ENCODE measurements at places on chromosomes 7 and 10.

DNA sequence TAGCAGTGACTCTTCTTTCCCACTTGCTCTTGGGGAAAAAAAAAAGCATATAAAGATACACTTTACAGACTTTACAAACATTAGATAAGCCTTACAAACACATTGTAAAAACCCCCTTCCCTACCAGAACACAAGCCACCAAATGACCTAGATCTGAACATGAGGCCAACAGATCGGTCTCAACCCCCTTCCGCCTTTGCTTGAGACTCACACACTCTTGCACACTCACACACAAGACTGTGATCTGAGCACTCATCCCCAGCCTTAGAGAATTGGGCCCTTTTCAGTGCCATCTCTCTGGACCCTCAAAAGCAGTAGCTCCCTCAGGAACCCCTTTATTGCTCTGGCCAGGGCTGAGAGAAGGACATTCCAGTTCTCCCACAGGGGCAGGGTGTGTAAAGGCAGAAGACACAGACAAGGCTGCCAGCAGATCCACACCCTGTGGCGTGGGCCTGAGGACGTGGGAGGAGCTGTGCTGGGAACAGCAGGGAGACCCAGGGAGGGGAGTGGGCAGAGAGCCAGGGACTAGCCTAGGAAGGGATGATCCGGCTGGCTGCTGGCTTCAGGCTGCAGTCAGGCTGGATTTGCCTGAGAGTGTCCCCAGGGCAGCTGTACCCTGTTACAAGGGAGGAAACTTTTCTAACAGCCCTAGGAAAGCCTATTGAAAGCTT lies 206.7 kb downstream of the KIAA1217 start:
- DNase-seq: no peak

DNA sequence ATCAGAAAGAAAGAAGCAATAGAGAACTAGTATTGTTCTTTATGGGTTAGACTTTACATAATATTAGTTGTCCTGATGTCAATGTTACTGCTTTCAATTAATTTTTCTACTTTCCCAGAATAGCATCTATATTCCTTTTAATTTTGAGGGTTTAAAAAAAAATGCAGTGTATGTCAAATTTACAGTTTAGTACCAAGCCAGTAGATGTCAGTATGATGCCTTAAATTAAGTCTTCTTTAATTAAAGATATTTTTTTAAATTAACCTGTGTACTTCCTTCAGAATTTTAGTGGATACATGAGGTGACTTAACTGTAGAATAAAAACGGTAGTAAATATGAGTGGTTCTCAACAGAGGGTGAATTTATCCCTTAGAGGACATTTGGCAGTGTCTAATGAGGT lies 35.2 kb upstream of the STOX1 start:
- DNase-seq: peak; percentile 23

DNA sequence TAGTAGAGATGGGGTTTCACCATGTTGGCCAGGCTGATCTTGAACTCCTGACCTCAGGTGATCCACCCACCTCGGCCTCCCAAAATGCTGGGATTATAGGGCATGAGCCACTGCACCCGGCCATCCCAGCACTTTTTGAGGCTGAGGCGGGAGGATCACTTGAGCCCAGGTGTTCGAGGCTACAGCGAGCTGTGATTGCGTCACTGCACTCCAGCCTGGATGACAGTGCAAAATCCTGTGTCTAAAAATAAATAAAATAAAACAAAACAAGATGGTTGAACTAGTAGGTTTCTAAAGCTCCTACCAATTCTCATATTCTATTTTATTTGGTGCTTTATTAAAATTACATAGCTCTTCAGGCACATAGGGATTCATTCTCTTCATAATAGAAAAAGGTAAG lies 890.3 kb upstream of the AUTS2 start:
- DNase-seq: no peak

- DNase-seq: peak; percentile 81
These were observed 75.1 kb downstream of the CRPPA start for GRCh38 chr7:16345979-16346958.

GRCh38 chr7:134179036-134180011 lies 52.2 kb downstream of the LRGUK start:
- DNase-seq: no peak

- no peak for DNase-seq
These were observed 60.2 kb downstream of the TFPI2 start for GRCh38 chr7:93830141-93830925.

DNA sequence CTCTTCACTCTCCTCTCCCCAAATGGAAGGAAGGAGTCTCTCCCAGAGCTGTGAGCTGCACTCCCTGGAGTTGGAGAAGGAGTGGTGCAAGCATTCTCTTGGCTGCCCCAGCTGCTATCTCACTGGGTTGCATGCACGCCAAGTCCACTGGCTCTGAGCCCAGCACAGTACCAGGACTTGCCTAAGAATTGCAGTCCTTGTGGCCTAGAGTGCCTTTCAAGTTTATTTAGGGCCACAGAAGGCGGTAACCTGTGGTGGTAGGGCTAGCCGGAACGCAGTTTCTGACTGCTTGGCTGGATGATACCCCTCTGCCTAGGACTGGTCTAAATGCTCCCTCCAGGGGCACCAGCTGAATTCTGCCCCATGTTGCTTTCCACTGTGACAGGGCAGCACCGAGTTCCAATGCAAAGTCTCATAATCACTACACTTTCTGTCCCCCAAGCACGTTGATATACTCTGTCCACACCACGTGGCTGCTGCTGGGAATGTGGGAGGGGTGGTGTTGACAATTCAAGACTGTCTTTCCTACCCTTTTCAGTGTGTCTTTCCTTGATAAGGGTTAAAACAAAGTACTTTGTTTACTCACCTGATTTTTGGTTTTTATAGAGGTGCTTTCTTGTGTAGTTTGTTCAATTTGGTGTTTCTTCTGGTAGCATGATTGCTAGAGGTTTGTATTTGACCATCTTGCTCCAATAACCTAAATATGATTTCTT lies 57.0 kb downstream of the PHTF2 start:
- DNase-seq: peak; percentile 58

DNA sequence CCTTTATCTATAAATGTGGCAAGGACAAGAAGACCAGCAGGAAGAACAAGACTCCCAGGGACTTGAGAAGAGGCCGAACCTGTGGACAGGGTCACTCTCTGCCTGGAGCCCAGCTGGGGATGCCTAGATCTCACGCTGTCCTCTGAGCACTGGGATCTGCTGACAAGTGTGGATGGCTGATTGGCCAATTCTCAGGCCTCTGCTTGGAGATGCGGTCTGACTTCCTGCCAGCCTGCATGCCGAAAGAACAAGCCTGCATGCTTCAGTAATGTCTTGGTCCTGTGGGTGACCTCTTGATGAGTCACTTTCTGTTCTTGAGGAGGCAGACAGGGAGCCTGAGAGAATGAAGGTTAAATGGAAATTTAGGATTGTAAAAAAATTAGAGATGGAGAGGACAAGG lies 84.7 kb downstream of the TMEM178B start:
- DNase-seq: no peak

DNA sequence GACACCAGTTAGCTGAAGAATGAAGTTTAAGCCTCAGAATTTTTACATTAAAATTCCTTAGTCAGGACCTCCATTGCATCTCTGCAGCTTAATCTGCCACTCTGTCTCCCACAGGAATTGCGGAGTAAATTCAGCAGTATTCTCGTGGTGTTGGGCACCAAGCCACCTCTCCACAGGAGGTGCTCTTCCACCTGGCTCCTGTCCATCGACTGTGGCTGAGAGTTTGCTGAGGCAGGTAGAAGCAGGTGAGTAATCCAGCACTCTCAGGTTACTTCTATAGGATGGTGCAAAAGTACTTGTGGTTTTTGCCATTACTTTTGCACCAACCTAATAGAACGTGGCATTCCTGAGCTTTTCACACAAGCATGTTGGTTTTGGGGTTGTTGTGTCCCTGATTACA lies 134.1 kb downstream of the GFRA1 start:
- no peak for DNase-seq

DNA sequence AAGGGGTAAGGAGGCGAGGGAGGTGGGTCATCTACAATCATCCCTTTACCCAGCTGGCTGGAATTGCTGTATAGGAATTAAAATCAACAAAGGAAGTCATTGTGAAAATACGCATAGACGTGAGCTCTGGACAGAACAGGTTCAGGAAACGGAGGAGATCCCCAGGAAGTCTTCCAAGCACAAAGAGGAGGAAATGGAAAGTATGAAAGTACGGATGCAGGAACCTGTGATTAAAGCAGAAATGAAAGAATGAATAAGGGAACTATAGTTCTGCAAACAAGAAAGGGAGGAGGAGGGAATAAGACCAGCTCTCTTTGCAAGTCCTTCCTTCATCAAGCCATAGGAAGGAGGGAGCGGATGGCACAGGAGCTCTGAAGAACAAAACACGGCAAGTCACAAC lies 61.8 kb downstream of the PYROXD2 start:
- DNase-seq: no peak

DNA sequence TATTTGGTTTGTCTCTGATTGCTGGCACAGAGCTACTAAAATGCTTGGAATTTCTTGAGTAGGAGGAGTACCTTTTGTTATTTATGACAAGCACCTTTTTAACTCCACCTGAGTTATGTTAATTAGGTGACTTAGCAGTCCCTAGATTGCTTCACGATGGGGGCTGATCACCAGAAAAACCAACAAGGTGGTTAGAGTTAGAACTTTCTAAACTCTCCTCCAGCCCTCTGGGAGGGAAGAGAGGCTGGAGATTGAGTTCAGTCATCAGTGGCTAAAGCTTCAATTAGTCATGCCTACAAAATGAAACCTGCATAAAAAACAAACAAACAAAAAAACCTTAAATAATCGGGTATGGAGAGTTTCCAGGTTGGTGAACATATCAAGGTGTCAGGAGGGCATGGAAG lies 23.6 kb upstream of the ING3 start:
- DNase-seq: no peak

- DNase-seq: no peak
These were observed 173.9 kb downstream of the ARID5B start for GRCh38 chr10:62075414-62075813.

- no peak for DNase-seq
These were observed 20.4 kb upstream of the INMT start for GRCh38 chr7:30731581-30731980.

DNA sequence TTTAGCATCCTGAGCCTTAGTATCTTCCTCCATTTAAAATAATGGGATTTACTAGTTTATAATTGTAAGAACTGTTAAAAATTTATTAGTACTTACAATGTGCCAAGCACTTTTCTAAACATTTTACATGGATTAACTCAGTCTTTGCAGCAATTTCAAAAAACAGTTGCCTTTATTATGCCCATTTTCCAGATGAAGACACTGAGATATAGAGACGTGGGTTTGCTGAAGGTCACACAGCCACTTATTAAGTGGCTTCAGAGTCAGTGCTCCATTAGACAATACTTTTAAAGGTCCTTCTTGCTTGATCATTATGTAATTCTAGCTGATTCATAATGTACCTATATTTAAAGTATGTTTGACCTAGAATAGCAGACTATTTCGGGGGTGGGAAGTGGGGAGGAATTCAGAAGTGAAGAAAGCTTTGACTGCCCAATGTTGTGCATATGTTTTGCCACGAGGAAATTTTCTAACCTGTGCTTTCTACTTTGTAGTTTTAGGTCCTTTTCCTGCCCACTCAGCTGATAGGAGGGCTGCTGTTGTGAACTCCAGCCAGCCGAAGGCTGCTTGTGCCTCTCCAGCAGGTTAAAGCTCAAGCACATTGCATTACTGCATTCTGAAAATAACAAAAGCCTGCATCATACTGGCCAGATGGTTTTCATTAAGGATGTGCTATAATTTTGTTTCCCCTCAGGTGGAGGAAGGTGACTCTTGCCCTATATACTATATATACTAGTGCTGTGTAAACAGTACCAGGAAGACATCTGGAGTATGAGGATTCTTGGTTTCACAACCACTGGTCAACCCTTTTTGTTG lies 4.3 kb downstream of the PLEKHA8 start:
- no peak for DNase-seq

- DNase-seq: no peak
These were observed 175.9 kb downstream of the EBF3 start for GRCh38 chr10:129788215-129788614.

GRCh38 chr10:63697956-63698786 lies 177.0 kb downstream of the REEP3 start:
- no peak for DNase-seq

- DNase-seq: no peak
These were observed 259.8 kb upstream of the GNAI1 start for GRCh38 chr7:79874797-79875196.

GRCh38 chr7:80773787-80774508 lies 135.5 kb downstream of the CD36 start:
- DNase-seq: no peak

- DNase-seq: no peak
These were observed 104.1 kb downstream of the EVX1 start for GRCh38 chr7:27346531-27347275.

GRCh38 chr7:24441314-24442027 lies 131.8 kb upstream of the PALS2 start:
- DNase-seq: no peak

GRCh38 chr10:86556532-86556931 lies 34.9 kb upstream of the WAPL start:
- no peak for DNase-seq

DNA sequence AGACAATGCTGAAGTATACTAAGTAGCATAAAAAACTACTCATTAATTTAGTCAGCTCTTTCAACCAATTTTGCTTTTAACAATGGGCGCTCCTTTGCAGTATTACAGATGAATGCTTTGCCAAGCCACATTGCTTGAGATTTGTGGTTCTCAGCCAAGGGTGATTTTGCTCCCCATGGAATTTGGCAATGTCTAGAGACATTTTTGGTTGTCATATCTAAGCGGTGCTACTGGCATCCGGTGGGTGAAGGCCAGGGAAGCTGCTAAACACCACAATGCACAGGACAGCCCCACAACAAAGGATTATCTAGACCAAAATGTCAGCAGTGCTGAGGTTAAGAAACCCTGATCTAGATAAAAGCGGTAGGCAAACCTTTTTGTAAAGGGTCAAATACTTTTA lies 112.0 kb downstream of the UBE2H start:
- DNase-seq: peak; percentile 46

- peak; percentile 73 for DNase-seq
These were observed 58.4 kb downstream of the MAPK8 start for GRCh38 chr10:48364659-48365405.

GRCh38 chr7:43588477-43589132 lies 5.7 kb downstream of the STK17A start:
- no peak for DNase-seq

DNA sequence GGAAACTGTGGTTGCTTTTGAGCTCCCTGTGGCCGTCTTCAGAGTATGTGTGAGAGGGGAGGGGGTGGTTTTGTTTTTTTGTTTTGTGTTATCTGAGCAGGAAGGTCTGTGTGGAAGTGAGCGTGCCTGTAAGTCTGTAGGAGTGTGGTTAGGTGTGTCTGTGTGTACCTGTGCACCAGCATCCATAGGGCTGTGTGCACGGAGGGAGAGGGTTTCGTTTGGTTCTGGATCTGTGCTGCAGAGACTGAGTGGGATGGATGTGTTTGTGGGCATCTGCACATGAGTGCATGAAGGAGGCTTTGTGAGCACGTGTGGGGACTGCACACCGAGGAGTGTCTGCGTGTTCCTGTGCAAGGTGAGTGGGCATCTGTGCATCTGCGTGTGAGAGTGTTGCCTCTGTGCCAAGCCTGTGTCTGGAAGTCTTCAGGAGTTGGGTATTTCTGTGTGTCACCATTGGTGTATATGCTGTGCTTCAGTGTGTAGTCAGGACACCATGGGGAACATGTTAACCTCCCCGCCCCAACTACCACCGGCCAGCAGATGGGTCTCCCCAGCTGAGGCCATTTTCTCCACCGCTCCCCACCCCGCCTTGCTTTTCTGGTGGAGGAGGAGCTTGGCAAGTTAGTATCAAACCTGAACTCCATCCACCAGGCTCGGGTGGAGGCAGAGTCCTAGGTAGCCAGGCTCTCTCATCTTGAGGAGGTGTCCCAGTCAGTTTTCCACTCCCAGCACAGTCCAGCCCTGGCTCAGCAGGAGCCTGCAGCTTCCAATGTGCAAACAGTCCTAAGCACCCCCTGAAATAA lies 7.1 kb upstream of the TLX1 start:
- no peak for DNase-seq

Data from hematopoietic multipotent progenitor cell treated with erythropoietin and hydrocortisone succinate and interleukin-3 and kit ligand, for 6 days (in vitro differentiated cells).